ENCODE measurements at places on chromosomes 7 and 10.

- DNase-seq = no peak
Observed at GRCh38 chr7:156594283-156595080, 46.1 kb upstream of the RNF32 start.

GRCh38 chr7:40551685-40552576 lies 417.1 kb downstream of the SUGCT start:
- DNase-seq = no peak

- DNase-seq = no peak
Observed at GRCh38 chr7:114956702-114957101, 34.8 kb downstream of the MDFIC start.

GRCh38 chr10:44863344-44864047 lies 47.6 kb upstream of the TMEM72 start:
- DNase-seq = no peak

DNA sequence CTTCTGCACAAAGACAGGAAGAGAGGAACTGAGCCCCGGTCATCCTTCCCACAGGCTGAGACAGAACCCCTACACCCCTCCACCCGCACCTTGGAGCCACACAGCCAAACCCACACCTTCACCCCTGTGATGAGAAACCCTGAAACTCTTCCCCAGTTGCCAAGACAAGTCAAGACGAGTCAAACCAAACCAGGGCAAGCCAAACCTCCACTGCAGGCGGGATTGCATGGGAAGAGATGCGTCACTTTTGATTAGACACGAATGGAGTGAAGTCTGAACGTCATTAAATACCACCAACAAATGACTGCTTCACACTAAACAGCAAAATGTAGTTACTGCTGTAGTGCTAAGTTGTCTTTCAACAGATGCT lies 73.8 kb downstream of the PRPF18 start:
- DNase-seq = no peak

DNA sequence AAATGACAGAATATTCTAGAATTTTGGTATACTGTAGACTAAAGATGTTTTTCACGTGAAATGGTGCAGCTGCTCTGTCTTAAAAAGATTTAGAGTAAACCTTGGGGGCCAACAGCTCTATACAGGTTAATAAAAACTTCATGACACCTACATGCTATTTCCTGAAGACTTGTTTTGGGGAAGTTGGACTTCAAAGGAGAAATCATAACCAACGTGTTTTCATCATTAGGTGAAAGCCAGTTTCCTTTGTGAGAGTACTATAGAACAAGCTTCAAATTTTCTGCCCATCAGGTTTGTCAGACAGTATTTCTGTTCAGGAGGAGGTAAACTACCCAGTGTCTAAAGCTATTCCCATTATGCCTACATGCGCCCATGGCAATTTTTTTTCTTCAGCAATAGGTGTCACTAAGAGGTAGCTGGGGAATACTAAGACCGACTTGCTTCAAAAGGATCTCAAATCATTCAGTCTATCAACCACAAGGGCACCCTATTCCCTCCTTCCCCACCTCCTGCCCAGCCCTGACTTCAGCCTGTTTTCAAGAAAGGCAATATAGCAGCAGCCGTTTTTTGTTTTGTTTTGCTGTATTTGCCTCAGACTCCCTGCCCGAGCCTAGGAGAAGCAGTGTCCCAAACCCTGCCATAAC lies 237.3 kb upstream of the SP8 start:
- no peak for DNase-seq

All from Right ventricle myocardium superior (tissue), 1 donor.